ENCODE measurements at places on chromosomes 7 and 10.
A peak's percentile ranks its signal among the peaks of the same experiment; 100 is the strongest.

DNA sequence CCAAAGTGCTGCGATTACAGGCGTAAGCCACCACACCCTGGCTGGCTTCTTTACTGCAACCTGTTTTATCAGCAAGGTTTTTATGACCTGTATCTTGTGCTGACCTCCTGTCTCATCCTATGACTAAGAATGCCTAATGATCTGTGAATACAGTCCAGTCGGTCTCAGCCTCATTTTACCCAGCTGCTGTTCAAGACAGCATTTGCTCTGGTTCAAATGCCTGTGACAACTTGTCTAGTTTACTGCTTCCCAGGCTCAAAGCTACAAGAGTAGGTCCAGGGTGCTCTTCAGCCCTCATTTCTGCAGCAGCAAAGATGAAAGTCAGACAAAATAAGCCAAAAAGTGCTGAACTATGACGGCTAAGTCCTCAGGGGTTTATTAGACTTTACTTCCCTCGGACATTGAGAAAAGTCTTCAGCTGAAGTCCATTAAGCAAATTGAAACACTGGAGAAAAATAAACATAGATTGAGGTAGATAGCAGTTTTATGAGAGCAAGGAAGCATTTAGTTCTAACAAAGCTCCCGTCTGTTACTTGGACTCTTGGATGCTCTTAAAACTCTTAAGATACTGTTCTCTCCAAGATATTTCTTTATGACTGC is 12.5 kb upstream of the LYZL1 start:
- no peak for DNase-seq

- DNase-seq = no peak
These were observed 26.6 kb downstream of the RPP38 start for GRCh38 chr10:15123749-15124184.

- no peak for DNase-seq
These were observed 238.5 kb upstream of the PITRM1 start for GRCh38 chr10:3411044-3411443.

DNA sequence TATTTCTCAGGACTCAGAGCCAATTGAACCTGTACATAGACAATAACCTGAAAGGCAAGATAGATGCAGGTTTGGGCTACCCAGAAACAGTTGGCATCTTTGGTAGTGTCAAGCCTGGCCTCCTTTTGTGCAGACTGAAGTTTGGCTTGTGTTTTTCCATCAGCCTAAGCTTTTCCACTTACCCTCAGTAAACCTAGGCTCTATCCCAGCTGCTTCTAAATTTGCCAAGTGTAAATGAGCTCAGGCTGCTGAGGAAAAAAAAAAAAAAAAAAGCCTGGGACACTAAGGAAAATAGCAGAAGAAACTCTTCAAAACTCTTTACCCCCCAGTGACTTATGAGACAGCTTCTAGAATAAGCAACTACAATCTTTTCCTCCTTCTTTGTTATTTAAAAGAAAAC is 316.3 kb upstream of the SORCS1 start:
- no peak for DNase-seq

GRCh38 chr10:26486990-26487850 is 49.1 kb downstream of the APBB1IP start:
- DNase-seq = peak; percentile 64

- DNase-seq = no peak
These were observed 8.8 kb upstream of the ENO4 start for GRCh38 chr10:116840389-116841075.

DNA sequence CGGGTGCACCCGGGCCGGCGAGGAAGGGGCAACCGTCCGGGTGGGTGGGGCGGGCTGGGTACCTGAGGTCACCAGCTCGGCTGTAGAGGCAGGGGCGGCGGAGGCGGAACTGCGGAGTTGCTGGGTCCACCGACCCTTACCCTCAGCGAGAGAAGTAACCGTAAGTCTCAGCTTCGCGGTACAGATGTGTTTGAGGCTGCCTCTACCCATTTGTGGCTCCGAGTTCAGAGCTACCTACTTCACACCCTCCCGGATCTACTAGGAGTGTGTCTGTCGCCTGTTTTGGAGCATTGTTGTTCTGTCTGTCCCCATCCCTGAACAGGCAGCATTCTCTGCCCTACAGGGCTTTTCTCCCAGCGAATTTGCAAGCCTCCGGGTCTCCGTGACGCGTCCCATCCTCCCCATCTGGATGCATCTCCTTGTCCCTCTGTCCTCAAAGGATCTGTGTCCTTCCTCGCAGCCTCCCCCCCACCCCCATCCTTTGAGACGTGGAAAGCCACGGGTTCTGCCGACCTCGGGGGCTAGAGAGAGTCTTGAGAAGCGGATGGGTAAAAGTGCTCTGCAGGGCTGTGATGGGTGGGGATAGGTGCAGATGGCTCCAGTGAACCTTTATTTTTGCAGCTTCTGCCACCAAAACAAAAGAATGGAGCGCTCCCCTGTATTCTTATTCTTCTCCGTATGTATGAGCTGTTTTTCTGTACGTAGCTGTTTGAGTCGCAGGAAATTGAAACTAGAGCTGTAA is 757 bp downstream of the ANKIB1 start:
- peak; percentile 68 for DNase-seq

DNA sequence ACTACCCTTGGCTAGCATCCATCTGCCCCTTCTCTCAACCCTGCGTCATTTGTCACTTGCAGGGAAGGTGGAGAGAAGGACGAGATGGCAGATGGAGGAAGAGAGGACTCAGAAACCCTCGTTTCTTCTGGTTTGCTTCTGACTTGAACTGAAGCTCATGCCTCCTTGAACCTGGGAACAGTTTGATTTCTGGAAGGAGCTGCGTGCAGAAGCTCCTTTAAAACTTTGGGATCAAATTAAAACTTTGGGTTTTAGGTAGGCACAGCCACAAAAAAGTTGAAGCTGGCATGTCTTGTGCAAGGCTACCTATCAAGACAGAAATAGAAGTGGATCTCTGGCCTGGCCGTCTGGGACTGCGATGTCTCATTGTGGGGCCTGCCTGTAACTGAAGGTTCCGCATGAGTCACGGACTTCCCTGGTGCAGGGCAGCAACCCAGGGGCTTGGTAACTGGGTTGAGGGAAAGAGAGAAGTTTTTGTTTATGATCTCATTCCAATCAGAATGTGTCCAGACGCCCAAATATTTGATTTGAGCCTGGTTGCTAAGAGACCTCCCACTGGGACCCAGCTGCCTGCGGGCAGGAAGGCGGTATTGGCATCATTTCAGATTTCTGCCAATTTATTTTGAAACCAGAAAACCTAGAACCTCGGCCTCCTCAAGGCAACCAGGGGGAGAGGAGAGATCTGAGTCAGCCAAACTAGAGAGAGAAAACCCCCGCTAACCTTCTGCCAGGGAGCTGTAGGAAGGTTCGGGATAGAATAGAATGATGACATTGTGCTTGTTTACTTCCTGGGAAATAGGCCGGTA is 15.8 kb upstream of the CAMK1D start:
- DNase-seq = no peak

- no peak for DNase-seq
These were observed 296.7 kb downstream of the BBS9 start for GRCh38 chr7:33425929-33426678.

DNA sequence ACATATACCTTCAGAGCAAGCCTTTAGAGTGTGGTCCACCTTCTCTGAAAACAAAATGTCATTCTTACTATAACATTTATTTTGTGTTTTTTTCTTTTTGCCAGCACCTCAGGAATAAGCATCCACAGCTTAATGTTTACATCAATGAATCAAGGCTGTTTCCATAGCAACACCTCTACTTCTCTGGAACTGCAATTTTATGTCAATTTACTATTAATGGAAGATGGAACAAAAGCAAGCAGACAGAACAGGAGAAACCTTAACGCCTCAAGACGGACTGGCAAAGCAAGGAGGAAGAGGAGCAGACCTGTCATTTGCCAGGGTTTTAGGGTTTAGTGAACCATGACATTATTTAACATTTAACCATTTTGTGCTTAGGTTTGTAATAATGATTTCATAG is 63.1 kb downstream of the PRR15 start:
- DNase-seq = no peak

- DNase-seq = no peak
These were observed 8.2 kb upstream of the CFAP69 start for GRCh38 chr7:90236721-90237289.

GRCh38 chr10:80211786-80212185 is 6.4 kb upstream of the ANXA11 start:
- DNase-seq = no peak

GRCh38 chr7:112940314-112940732 is 146.3 kb downstream of the GPR85 start:
- no peak for DNase-seq

DNA sequence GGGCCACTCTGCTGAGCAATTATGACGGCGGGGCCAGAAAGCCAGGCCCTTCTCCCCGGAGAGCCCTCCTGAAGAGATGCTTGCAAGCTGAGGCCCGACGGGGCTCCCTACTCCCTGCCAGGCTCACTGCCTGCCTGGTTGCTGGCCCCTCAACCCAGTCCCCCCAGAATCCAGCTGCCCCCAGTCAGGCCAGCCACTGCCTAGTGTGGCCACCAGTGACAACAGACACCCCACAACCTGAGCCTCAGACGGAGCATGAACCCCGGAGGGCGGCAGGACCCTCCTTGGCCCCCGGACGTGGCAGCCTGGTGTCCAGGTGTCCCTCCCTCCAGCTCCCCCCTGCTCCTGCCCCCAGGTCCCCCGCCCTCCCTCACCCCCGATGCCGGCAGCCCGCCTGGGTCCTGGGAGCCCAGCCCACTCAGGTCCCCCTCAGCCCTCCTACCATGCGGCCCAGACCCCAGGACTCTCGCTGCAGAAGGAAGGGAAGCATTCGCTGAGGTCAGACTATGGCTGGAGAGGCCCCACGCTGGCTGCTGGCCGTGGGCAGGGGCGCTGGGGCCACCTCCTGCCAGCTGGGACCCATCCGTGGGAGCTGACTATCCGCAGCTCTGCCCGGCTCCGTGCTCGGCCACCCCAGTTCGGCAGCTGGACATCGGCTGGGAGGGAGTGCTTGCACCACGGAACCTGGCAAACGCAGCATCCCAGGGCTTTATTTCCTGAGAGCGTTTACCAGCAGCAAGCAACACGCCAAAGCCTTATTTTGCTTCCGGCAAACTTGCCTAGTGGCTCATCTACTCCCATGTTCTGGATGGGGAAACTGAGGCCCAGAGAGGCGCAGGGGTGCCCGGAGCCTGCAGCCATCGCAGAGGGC is 89.8 kb downstream of the UNCX start:
- no peak for DNase-seq

GRCh38 chr10:15781381-15781960 is 61.7 kb upstream of the ITGA8 start:
- DNase-seq = no peak

- no peak for DNase-seq
These were observed 10.6 kb upstream of the ENTPD7 start for GRCh38 chr10:99648717-99649116.

DNA sequence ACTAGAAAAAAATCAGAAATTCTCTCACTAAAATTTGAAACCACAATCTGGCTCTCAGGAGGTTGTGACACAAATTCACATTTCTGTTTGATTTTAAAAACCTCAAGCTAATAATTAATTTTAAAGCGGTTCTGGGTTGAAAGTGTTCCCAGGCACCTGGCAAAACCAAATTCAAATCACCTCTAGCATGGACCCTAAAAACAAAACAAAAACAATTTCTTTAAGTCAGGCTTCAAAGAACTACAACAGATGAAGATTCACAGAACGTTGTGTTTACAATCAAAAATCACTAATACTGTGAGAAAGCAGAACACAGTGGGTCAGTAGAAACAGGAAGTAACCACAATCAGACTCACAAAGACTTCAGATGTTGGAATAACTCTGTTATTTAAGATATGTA is 7.2 kb upstream of the RELN start:
- no peak for DNase-seq

- DNase-seq = no peak
These were observed 350.0 kb downstream of the PLXNA4 start for GRCh38 chr7:132226046-132226956.

DNA sequence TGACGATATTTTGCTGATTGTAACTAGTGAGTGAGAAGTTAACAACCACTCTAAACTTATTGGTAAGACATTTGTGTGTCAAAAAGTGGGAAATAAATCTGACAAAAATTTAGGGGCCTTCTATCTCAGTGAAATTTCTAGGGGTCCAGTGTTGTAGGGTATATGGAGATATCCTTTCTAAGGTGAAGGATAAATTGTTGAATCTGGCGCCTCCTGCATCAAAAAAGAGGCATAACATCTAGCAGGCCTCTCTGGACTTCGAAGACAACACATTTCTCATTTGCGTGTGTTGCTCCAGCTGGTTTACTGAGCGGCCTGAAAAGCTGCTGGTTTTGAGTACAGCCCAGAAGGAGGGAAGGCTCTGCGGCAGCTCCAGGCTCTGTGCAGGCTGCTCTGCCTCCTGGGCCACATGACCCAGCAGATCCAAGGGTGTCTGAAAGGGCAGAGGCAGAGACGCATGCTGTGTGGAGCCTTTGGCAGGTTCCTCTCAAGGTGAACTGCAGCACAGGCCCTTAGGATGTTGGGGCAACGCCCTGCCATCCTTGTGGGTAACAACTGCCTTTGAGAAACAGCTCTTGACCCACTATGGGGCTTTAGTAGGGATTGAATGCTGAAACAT is 72.4 kb downstream of the LMBR1 start:
- no peak for DNase-seq

DNA sequence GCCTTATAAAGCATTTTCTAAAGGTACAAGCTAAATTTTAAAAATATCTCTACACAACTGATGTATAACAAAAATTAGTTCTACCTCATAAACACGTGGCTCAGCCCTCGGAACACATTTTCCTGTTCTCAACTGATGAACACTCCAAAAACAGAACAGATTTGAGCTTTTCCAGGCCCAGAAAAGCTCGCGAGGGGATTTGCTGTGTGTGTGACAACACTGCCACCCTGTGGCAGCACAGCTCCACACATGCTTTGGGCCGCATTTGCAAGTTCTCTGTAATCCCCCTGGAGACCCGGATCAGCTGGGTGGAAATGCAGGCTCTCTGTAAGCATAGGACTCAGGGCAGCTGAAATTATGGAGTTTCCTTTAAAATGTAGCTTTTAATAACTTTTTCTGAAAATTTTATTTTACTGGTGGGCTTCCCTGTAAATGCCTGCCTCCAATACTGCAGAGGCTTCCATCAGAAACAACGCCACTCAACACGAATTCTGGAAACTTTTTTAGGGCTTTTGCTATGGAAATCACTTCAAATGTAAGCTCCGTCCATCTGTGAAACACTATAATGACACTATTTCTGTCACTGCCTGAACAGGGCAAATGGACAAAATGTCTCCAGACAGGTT is 155.5 kb downstream of the COBL start:
- peak; percentile 4 for DNase-seq

GRCh38 chr10:12780634-12781601 is 220.6 kb downstream of the CCDC3 start:
- no peak for DNase-seq

- DNase-seq = no peak
These were observed 118.7 kb upstream of the CDK6 start for GRCh38 chr7:92955081-92955480.

DNA sequence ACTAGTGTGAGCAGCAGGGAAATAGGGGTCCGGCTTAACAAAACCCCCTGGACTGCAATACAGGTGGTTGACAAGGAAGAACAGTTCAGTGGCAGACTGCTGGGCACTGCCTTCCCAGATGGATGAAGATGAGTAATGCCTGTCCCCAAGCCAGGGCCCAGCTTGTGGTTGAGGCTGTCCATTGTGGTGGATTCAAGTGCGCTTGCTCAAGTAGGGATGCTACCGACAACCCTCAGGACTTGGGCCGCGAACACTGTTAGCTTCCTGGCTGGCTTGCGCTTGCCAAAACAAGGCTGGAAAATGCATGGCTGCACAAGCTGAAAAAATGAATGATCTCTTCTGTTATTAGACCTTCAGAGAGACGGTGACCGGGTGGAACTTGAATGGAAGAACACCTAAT is 116.1 kb upstream of the ACBD5 start:
- no peak for DNase-seq

Data from stimulated activated naive CD4-positive, alpha-beta T cell (primary cell).